ENCODE measurements at places on chromosomes 2 and 18.

GRCh38 chr2:21386666-21387065, 262.9 kb downstream of the TDRD15 start:
- DNase-seq, result no peak

GRCh38 chr2:83565626-83566025, 893.5 kb downstream of the SUCLG1 start:
- DNase-seq, result no peak

DNA sequence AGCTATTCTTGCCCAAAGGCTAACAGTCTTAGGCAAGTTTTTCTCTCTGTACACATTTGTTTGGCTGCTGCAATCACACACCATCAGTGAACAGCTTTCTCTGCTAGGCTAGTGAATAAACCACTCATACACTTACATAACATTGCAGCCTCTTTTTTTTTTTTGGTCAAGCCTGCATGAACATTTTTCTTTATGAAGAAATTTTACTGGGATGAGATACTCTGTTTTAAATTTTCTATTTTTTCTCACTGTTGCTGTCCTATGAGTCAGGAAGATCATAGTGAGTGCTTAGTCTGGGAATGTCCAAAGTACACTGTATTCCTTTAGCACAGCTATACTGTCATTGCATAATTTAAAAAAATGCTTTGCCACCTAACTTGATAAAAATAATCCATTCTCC, 58.5 kb downstream of the ROCK1 start:
- DNase-seq, result peak; percentile 60

GRCh38 chr18:67670024-67670543, 153.6 kb upstream of the DSEL start:
- DNase-seq, result no peak

Measured in Ammon's horn (tissue), 1 donor.